ENCODE measurements at places on chromosomes 12 and 14.

DNA sequence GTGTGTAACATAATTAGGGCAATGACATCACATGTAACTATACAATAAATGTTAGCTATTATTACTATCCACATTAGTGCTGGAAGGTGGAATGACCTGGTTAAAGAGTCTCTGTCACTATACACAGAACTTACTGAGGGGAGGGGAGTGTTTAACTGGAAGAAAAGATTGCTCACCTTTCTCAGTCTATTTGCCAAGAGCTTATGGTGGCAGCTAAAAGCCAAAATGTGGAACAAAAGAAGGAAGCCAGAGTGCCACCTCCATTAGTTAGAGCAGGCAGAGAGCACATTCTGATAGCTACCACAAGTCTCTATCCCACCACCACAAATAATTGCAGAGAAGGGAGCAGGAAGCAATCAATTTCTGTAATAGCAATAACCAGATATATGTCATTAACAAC is 124.4 kb downstream of the MED13L start:
- DNase-seq, result peak; percentile 25

DNA sequence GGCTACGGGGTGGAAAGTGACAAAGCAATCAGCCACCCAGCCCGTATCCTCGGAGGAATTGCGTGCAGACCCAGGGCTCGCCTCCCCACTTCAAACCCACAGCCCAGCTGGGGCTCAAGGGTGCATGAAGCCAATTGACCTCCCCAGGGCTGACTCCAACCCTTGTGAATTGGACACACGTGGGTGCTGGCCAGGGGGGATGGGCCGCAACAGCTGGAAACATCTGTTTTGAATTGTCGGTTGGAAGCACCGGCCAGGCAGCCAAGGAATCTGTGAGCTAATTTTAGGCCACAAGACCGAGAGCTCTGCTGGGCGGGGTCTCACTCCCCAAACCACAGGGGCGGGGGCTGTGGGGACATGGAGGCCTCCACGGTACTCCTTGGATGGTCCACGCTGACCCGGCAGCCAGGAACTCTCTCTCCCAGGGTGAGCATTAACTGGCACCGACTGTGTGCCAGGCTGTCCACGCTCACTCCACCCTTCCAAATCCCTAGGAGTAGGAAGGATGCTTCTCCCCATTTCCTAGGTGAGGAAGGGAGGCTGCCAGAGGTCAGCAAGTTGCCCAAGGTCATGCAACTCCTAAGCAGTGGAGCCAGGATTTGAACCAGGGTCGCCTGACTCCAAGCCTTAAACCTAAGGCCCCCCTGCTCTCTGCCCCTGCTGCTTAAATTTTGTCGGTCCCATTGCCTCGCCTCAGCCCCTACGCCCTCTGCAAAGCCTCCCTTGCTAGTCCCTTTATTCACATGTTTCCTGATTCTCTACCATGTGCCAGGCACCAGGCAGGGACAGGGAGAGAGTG is 11.9 kb upstream of the TMEM119 start:
- DNase-seq, result no peak

DNA sequence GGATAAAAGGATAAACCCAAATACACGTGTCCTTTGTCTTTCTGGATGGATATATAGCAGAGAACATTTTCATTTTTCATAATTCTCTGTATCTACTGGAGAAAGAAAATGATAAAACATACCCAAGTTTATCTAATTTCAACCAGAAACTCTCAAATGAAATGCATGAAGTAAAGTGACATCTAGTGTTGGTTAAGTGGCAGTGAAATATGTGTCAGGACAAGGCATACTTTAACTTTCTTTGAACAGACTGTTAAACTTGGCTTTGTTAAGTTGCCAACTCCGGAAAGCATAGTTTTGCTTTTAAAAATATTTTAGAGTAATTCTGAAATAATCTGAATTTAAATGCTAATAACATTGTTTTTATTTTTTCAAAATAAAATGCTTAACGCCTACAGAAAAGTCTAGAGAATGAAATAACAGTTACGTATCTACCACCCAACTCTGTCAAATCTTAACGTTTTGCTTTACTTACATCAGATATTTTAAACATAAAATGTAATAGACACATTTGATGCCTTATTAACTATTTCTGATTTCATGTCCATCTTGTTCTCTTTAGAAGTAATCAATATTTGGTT is 25.2 kb upstream of the NTN4 start:
- peak; percentile 52 for DNase-seq

DNA sequence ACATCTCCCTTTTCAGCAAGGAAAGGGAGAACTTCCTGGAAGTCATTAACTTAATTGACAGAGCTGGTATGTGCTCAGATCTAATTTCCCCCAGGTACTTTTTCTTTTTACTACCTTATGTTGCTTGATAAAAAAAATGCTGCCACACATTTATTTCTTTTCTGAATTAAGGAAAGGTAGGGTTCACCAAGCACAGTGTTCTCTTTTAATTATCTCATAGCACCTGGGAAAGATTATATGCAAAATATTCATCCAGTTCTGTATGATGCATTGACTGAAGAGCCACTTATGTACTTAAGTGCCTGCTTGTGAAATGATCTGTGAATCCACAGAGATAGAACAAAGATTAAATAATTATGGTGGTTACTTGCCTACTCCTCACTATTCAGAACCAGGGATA is 25.1 kb downstream of the KCNC2 start:
- no peak for DNase-seq

GRCh38 chr12:6758506-6759095 is 5.7 kb upstream of the MLF2 start:
- DNase-seq, result no peak

- no peak for DNase-seq
These were observed 132.6 kb downstream of the SLC38A6 start for GRCh38 chr14:61113561-61114225.

GRCh38 chr14:70514168-70515069 is 20.4 kb downstream of the ADAM20 start:
- DNase-seq, result no peak

- DNase-seq, result peak; percentile 67
These were observed 1.5 kb downstream of the CORO1C start for GRCh38 chr12:108729612-108730364.

DNA sequence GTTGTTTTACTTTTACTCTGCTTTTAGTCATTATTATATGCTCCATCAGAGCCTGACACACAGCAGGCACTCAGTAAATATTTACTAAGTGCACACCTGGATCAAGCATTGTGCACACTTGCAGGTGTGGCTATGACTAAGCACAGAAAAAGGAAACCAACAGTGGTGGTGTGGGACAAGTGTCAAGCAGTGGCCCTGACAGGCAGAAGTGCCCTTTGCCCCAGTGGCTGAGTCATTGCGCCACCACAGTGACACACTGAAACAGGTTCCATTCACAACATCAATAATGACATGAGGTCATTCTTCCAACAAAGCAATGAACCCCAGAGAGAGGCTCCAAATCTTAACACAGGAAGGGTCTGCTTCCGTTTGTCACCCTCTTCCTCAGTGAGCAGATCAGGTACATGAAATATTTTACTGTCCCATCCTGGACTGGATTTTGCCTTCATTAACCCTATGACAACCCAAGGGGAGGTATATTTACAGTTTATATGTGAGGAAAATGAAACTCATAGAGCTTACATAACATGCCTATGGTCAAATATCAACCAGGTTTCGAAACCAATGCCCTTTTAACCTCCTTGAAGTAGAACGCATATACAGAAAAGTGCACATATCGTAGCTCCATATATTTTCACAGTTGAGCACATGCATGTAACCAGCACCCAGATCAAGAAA is 82.6 kb upstream of the GTF2A1 start:
- peak; percentile 84 for DNase-seq

GRCh38 chr12:132159555-132160003 is 15.3 kb downstream of the NOC4L start:
- DNase-seq, result no peak
